Amniotic stem cell (primary cell): ENCODE measurements at places on chromosomes 5 and 9.

DNA sequence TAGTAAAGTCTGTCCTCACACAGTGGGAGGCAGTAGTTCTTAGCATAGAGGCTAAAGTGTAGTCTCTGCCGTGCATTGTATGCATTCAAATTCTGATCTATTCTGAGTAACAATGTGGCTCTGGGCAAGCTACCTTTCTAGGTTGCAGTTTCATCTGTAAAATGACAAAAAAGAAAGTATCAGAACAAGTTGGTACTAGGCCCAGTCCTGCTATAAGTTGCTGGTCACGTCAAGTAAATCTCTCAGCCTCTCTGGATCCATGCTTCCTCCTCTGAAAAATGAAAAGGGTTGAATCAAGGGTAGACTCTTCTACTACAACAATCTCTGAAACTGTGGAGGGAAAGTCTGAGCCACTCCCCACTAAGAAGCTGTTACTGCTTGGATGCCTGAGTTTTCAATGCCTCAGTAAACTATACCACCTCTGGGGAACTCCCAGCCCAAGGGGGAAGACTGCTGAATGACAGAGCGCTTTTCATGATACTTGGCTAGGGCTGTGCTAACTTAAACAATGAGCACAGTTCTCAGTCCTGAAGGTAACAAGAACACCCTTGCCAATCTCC is 34.5 kb upstream of the SPARC start:
- no peak for DNase-seq

DNA sequence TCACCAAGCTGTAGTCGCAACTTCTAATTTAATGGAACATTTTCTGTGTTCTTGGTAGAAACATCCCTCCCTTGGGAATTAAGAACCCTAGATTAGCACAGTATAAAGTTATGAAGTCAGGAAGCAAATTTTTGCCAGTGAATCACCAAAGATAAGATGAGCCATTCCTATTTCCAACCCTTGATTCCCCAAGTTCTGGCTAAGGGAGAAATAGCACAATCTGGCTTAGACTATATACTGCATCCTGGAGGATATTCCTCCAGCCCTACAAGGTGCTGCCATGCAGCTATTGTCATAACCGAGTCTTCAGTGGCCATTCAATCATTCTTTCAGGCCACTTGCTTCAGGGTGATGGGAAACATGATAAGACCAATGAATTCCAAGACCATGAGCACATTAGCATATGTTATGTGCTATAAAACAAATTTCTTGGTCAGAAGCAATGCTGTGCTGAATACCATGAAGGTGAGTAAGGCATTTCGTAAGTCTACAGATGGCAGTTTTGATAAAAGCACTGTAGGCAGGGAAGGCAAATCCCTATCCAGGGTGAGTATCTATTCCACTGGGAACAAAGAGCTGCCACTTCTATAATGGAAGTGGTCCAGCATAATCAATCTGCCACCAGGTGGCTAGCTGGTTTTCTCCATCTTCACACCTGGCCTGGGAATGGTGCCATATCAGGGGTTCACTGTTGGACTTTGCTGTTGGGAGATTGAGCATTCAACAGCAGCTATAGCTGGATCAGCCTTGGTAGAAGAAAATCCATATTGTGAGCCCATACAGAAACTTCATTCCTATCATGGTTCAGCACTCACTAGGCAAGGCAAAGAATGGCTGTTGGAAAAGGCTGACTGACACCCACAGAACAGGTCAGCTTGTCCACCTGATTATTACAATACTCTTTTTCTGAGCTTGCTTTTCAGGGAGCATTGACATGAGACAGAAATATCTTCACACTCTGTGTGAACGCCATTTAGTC is 19.6 kb upstream of the ARL15 start:
- peak; percentile 72 for DNase-seq

DNA sequence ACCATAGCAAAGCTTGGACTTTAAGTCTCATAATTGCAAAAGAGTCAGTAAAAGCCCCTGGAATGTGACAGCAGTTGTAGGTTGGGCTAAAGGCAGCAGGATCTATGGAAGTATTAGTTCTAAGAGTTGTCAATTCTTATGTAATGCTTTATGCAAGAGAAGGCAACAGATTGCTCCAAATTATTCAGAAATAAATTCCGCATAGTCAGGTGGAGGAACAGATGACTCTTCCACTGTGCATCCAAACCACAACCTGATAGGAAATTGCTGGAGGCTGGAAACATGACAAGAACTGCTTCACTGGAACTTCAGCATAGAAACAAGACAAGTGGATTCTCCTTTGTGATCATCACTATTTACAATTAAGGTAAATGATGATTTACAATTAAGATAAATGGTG is 101.0 kb downstream of the STARD4 start:
- DNase-seq = no peak

DNA sequence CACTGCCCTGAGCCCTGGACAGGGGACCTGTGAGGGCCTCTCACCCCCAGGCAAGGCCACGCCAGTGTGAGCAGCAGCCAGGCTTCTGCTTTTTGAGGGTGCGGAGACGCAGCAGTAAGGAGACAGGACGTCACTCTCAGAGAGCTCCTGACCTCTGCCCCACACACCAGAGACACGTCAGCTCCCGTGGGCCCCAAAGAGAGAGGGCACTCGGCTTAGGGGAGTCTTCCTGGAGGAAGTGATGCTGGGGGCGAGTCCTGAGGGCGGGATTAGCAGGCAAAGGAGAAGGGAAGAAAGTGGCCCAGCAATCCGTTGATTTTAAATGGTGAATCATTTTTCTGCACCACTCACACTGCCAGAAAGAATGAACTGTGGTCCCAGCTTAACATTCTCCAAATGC is 24.0 kb upstream of the SLC9A3 start:
- DNase-seq = no peak

DNA sequence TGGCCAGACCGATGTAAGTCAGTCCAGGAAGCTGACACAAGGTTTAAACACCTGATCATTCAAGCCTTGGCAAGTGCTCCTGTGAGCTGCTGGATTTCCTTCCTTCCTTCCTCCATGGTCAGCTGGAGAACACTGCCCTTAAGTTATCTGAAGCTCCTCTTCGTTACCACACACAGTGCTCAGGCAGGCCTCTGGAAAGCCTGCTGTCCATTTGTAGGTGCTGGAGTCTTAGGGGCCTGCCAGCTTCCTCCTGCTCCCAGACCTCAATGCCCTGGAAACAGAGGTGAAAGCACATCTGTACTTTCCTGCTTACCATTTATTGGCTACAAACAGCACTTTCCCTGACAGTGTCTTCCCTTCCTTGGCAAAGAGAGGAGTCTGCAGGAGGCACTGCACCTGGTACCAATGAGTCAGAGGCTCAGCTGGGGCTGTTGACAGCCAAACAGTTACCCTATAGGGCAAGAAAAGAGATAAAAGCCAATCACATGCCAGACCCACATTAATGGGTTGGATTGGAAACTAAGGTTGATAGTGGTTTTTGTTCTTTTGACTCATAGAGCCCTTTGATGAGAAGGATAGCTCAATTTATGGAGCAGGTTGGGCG is 72.6 kb upstream of the PUM3 start:
- no peak for DNase-seq

DNA sequence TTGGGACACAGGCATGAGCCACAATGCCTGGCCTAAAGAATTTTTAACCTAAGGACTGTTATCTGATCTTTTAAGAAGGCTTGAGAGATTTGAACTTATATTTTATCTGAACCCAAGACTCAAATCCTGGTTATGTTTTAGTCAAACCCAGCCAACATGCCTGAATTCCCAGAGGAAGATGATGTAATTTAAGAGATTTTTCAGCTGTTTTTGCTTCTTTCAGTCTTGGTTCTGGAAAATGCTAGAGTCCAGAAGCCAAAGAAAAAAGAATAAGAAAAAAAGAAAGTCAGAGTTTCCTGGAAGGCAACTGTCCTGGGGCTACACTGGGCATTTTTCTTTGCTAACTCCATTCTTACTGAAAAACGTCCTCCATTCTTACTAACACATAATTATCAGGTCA is 85.8 kb downstream of the SNX18 start:
- DNase-seq = no peak

GRCh38 chr9:114271556-114272510 is 51.1 kb upstream of the ORM1 start:
- no peak for DNase-seq

DNA sequence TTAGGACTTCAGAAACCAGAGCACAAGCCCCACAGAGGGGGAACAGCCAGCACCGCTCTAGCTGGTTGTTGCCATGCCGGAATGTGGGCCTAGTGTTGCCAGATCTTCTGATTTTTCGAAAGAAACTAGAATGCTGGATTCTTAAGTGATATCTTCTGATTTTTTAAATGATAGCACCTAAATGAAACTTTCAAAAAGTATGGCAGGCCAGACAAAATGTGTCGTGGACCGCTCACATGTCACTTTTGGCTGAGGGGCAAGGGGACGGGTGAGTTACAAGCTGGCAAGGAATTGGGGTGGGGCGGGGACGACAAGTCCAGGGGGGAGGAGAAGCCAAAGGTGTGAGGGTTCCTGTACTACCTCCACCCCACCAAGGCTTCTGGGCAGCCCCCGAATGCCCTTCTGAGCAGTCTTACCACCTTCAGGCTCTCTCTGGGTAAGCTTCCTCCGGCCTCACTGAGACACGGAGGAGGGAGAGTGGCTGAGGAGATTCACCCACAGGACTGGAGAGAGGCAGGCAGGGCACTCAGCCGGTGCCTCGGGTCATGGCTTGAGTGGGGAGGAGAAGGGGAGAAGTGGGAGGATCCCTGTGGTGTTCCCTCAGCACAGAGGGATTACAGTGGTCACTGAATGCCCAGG is 10.3 kb downstream of the B4GALT7 start:
- DNase-seq = no peak

DNA sequence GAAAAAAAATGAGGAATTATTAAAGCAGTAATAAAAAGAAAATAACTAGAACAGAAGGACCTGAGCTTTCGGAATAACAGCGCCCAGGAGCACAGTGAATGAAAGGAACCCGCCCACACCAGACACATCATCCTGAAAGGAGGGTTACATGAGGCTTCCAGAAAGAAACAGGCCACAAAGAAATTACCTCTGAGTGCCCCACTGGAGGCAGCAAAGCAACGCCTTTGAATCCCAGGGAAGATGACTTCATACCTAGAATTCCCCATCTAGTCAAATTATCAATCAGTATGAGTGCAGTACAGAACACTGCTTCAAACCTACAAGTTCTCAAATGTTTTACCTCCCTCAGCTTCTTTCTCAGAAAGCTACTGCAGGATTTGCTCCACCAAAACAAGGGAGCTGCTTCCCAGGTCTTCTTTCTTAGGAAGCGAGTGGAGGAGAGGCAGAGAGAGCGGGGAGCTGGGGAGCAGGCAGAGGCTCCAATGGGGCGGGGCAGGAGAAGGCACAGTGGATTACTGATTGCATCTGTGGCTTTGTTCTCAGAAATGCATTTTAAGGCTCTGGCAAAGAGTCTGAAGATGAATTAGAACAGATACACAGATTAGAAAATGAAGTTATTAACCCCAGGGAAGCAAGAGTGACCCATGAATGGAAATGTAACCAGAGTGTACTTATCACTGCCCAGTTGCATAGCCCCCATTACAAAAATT is 87.1 kb downstream of the SEMA4D start:
- DNase-seq = no peak

DNA sequence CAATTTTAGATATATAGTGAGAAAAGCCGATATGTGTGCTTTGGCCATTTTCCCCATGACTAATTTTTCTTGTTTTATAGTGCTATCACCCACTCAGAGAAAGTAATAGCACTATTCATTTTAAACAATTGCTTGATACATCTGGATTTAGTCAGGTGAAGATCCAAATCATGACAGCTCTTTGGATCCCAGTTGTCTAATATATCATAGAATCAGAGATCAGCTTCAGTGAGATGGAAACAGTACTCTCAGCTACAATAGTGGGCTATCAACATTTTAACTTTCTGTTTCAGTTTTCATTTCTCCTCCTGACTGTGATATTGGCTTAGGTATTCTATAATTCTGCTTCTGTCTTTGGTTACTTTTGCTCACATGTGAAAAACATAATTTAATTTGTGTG is 38.7 kb downstream of the VCAN start:
- no peak for DNase-seq

DNA sequence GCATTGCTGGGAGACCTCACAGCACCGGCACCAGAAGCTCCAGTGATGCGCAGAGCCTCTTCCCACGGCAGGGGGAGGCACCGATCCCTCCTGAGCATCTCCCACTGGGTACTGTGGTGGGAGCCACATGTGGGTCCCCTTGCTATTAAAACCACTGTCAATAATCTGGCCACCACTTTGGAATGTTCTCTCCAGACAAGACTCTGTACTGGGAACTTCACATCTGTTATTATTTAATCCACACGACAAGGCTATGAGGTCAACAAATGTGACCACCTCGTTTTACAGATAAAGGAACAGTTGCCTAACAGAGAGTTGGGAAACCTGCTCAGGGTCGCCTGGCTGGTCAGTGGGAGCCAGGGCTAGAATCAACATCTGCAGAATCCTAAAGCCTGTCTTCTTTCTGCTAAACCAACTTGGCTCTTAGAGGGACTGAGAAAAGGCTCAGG is 72.7 kb downstream of the EPB41L4B start:
- no peak for DNase-seq

DNA sequence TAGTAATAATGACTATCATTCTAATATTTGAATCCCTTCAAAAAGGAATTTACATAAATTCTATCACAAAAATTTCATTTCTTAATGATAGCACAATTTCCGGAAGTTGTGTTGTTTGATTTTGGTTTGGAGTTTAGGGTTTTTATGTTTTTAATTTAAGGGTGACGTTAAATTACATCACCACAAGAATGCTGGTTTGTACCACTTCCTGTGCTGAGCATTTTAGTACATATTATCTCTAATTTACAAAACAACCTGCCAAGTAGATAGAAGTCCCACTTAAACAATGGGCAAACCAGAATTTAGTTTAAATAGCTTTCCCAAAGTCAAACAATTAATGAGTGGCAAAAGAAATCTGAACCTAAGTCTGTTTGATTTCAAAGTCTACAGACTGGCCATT is 63.4 kb downstream of the DENND1A start:
- DNase-seq = no peak

DNA sequence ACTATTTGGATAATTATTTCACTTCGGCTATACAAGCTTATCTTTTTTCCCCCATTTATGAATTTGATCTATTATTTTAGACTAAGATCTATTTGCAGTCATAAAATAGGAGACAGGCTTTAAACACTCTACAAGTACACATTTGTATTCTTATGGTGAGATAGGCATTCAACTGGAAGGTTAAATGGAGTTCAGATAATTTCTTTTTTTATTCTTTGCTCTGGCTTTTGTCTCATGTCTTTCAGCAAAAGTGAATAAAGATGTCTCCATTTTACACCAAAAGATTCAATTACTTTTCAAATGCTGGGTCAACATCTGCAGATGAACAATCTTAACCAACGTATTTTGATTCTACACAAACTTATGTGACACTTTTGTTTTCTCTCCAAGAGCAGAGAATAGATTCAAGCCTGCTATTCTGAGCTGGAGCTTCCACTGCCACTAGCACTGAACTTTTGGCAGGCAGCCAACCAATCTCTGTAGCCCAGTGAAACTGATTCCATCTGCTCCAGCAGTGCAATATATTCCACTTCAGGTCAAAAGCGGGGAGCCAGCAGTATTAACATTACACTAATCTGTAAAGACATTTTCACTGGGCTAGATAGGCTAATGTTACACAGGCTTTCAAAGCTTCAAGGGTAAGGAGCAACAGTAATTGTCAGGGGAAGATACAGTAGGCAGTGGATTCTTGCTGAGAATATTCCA is 452.0 kb upstream of the ZNF608 start:
- DNase-seq = peak; percentile 58
